LHCN-M2 (cell line): ENCODE measurements at places on chromosomes 1 and 21. TPM values are rescaled to one million over a fixed set of nuclear protein-coding genes. Genes with fewer than 3 reads are reported as not detected.

Gene C1orf56
- 4.7 and 5.3 TPM in 2 replicates for total RNA-seq

Gene HUNK
- not detected in 2 replicates for total RNA-seq

Gene LCE2B
- total RNA-seq, result not detected in 2 replicates

Gene TMEM54
- 48.5 and 60.5 TPM in 2 replicates for total RNA-seq

Gene RIIAD1
- total RNA-seq, result not detected in 2 replicates

Gene SETSIP
- total RNA-seq, result not detected in 2 replicates

Gene KCNJ9
- total RNA-seq, result not detected in 2 replicates

Gene OR2T10
- not detected in 2 replicates for total RNA-seq

Gene LCE2C
- not detected in 2 replicates for total RNA-seq

Gene SELENON
- total RNA-seq, result 35.5 and 43.1 TPM in 2 replicates

Gene PGBD5
- total RNA-seq, result 0.06 and 0.29 TPM in 2 replicates

Gene TAGLN2
- 294 and 366 TPM in 2 replicates for total RNA-seq

Gene IL10
- total RNA-seq, result not detected in 2 replicates

Gene GPR3
- total RNA-seq, result 8.1 and 8.7 TPM in 2 replicates

Gene MPZ
- total RNA-seq, result 10.7 TPM in 2 replicates

Gene CFAP107
- total RNA-seq, result not detected in 2 replicates

Gene ZMYND12
- not detected in 2 replicates for total RNA-seq

Gene FRRS1
- 6.5 and 7.2 TPM in 2 replicates for total RNA-seq

Gene LUZP1
- total RNA-seq, result 20.1 and 21.9 TPM in 2 replicates
